Amniotic stem cell (primary cell): ENCODE measurements at places on chromosomes 6 and 20.

- no peak for DNase-seq
Measured at GRCh38 chr6:108260126-108260808, 573 bp downstream of the SNX3 start.

GRCh38 chr6:3868544-3868943 lies 19.4 kb downstream of the FAM50B start:
- DNase-seq, result no peak

DNA sequence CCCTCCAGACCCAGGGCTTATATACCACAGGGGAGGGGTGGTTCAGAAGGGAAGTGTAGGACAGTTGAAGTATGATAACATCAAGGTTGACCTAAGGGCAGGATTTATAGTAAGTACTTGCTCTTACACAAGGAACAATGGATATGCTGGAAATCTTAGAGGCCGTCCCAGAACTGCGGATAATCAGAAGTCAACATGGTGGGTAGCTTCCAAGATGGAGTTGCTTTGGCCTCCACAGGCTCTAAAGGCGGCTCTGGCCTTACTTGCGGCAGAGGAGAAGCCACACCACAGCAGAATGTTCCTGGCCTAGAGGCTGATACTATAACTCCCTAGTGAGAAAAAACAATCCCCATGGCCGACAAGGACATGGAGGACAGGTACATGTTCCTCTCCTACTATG lies 344.7 kb downstream of the CDC5L start:
- no peak for DNase-seq

DNA sequence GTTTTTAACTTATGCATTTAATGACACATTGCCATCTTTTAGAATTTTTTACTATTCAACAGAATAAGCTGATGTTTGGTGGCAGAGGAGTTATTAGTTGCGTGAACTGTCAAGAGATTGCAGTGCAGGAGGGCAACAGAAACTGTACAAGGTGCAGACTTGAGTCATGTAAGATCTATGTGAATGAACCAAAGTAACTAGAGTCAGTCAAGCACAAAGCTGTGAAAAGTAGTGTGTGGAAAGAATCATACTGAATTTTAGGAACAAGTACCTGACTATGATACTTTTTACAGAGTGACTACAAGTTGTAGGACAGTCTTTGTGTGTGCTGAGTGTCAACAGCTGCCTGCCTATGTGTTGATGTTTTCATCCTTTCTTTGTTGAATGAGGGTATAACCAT lies 2.7 kb upstream of the C6orf163 start:
- no peak for DNase-seq

- DNase-seq, result no peak
Measured at GRCh38 chr20:45301824-45302271, 4.8 kb upstream of the RBPJL start.
